Activated CD4-positive, alpha-beta T cell treated with anti-CD3 and anti-CD28 coated beads for 36 hours (primary cell): ENCODE measurements at places on chromosomes 7 and 10.

GRCh38 chr10:90885176-90885575 is 13.4 kb downstream of the RPP30 start:
- DNase-seq, result no peak

GRCh38 chr10:13779748-13780147 is 193.0 kb downstream of the PRPF18 start:
- DNase-seq, result no peak

DNA sequence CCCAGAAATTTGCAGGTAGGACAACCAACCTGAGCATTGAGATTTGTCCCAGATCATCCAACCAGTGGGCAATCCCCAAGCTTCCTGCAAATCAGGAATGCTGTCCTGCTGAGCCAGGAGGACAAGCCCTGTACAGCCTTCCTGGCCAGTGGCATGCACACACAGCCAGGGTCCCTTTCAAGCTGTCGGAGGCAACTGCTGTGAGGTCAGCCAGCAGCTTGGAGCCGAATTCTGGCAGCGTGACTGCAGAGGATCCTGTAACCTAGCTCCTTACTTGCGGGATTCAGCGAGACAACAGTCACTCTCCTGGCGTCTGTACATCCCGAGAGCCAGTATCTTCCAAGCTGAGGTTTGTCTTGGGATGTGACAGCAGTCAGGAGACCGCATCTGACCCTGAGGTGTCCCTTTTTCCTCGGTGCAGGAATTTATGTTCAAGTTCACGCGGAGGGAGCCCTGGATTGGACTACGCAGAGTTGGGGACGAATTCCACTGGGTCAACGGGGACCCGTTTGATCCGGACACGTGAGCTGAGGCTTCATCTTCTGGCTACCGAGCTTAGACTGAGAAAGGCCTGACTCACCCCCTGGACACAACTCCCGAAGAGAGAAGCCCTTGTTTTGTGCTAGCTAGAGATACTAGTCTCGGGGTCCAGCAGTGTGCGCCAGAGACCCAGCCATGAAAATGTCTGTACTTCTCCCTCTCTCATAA is 18.3 kb downstream of the CLEC2L start:
- no peak for DNase-seq

DNA sequence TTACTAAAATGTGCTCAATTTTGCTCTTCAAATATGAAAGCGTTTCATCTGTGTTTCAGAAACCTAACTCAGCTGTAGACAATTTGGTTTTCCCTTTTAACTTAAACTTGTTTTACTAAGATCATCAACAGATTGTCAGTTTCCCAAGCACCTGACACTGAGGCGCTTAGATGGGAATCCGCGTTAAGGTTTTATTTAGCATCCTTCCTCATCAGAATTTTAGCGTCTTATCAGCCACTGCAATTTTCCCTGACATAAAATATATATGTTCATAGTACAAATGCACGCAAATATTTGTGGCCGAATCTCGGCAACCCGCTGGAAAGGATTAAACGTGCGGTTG is 1.2 kb downstream of the SGCE start:
- no peak for DNase-seq

- DNase-seq, result no peak
Observed at GRCh38 chr10:53135213-53135896, 362.8 kb upstream of the MBL2 start.

GRCh38 chr10:29949411-29950011 is 109.9 kb downstream of the JCAD start:
- DNase-seq, result no peak

- no peak for DNase-seq
Observed at GRCh38 chr7:23907012-23907411, 197.0 kb downstream of the STK31 start.

DNA sequence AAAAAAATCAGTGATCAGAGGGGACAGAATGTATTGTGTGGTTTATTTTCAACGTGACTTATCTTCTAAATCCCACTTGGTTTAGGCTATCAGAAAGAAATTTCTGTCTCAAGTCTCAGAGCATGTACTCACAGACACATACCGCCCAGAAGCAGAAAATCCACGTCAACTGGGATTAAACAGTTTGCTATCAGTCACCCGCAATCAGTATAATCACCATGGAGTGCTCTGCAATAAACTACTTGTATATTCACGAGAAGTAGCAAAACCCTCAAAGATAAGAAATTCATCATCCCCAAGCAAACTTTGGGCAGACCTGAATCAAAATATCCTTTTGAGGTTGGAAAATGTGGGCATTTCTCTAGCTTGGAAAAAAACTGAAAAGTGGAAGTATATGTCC is 259.1 kb downstream of the FGFR2 start:
- no peak for DNase-seq

DNA sequence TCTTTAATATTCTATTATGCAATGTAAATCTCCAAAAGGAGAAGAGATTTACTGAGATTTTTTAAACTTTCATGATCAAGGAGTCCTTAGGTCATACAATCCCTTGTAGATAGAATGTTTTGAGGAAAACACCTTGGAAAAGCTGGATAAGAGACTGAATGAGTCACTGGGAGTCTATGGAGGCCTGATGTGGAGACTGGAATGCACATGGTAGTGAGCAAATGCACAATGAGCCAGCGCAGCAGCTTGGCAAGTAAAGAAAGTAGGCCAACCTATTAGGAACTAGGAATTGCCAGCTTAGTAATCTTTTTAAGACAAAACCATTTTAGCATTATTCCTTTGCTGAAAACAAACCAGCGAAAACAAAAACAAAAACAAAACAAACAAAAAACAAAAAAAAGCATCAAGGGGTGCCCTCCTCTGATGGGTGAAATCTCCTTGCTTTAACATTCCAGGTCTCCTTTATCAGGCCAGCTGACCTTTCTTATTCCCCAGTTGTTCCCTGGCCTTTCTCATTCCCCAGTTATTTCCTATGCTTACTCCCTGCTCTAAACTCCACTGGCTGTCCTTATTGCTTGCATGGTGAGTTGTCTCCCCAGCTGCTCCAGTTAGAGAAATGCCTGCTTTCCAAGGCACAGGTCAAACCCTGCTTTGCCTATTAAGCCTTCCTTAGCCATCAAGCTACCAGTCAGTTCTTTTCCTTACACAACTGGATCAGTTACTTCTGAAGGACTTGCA is 135.8 kb downstream of the PLCE1 start:
- DNase-seq, result no peak

GRCh38 chr10:34475274-34475646 is 339.8 kb downstream of the PARD3 start:
- no peak for DNase-seq

GRCh38 chr10:18625886-18626285 is 25.5 kb downstream of the NSUN6 start:
- DNase-seq, result no peak

DNA sequence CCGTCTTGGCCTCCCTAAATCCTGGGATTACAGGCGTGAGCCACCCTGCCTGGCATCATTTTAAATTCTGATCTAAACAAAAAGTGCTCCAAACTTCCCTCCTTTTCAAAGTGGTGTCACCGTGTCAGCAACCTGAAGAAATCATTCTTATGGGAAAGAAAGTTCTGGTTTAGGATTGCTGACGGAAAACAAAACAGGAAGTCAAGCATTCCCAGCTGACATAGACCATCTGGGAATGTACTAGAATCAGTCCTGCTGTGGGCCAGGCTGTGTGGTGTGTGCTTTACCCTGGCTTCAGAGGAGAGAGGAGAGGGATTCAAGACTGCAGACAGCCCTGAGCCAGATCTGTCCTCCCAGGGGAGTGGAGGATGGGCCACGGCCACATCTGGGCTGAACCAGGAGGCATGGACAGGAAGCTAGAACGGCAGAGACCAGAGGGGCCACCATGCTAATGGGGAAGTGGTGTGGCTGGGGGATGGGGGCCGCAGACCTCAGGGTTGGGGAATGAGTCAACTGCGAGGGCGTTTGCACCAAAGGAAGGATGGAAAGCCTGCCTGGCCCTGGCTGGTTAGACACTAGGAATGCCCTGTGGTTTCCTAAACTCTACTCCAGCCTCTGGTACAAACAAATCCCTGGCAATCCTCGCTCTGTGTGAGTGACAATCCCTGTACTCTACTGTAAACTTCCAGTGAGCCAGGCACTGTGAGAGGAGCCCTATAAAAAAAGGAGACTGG is 16.7 kb upstream of the CLIP2 start:
- peak; percentile 39 for DNase-seq

DNA sequence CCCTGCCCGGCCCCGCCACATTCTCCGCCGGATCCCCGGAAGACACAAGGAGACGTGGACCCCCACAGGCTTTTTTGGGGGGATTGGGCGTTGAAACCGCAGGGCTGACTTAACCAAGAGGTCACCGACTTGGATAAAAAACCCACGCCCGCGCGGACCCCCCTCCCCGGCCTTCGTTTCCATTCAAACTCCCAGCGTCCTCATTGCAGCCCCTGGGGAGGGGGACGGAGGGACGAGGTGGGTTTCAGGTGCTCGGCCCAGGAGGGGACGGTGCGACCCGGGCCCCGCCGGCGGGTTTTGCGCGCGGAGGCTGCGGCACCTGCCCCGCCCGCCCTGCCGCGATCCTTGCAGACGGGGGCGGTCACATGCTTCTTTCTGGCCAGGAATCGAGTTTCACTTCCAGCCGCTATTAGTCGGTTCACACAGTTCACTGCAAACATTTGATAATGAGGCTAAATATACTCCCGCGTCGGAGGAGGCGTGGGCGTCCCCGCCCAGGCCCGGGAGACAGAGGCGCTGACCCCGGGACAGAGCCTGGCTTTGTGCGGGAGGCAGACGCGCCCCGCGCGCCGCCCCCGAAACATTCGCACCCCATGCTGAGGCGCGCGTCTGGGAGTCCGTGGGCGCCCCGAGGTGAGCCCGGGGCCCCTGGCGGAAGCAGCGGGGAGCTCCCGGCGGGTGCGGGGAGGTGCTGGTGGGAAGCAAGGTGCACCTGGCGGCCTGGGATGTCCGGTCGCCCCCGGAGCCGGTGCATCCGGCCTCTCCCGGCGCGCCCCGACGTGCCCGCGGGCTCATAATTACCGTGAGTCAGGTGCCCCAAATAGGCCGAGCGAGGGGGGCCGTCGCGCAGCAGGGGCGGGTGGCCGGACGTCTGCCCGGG is 2.7 kb upstream of the PDGFA start:
- peak; percentile 51 for DNase-seq

DNA sequence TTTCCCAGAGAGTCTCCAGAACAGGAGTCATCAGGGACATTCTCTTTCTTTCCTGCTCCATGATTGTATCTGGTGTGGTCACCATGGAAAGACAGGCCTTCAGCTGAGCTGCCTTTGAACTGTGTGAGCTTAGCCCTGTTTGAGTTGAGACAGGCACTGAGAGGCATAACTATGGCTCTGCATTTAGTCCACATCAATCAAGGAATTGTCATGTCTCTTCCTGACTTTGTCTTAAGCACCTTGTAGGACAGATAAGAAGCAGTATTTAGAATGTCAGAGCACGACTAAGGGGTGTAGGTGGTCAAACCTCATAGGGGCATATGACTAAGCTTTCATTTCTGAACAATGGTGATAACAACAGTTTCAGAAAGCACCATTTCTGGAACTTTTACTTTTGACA is 53.5 kb downstream of the EPDR1 start:
- no peak for DNase-seq

GRCh38 chr10:90051474-90051873 is 350.1 kb downstream of the KIF20B start:
- DNase-seq, result no peak

GRCh38 chr7:88401009-88401623 is 94.4 kb upstream of the STEAP4 start:
- DNase-seq, result peak; percentile 8

GRCh38 chr10:4136121-4136520 is 351.1 kb upstream of the KLF6 start:
- no peak for DNase-seq

- peak; percentile 61 for DNase-seq
Observed at GRCh38 chr10:70132098-70133029, at the start of gene AIFM2. AIFM2 (minus strand) TSS chr10:70132825; CDS start chr10:70124084, 8,741 bp downstream.

DNA sequence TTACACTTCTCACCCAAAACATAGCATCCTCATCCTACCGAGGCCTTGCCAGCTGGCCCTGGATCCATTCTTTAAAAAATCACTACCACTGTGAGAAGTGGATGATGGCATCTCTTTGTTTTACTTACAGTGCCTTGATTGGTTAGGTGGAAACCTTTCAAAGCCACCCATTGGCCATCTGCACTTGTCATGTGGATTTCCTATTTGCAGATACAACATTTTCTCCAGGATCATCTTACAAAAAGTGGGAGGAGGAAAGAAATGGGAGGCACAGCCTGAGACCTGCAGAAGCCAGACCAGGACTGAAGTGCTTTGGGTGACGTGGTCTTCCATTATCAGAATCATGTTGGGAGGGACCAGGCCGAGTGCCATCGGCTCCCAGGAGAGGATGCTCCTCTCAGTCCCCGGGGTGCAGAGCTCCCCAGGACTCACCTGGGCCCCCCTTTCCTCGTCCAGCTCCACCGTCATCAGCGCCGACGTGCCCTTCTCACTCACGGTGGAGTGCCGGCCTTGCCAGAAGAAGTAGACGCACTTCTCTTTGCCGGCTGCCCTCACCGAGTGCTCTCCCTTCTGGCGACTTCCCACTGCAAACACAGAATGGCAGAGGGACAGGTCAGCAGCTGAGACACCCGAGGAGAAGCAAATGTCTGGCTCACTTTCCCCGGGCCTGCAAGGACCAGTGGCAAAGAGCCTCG is 161.2 kb downstream of the SVIL start:
- no peak for DNase-seq

GRCh38 chr7:91824201-91824600 is 56.3 kb downstream of the MTERF1 start:
- DNase-seq, result no peak

- DNase-seq, result no peak
Observed at GRCh38 chr7:12158334-12159060, 52.6 kb upstream of the TMEM106B start.

GRCh38 chr10:31757831-31758230 is 170.8 kb downstream of the ARHGAP12 start:
- DNase-seq, result no peak

DNA sequence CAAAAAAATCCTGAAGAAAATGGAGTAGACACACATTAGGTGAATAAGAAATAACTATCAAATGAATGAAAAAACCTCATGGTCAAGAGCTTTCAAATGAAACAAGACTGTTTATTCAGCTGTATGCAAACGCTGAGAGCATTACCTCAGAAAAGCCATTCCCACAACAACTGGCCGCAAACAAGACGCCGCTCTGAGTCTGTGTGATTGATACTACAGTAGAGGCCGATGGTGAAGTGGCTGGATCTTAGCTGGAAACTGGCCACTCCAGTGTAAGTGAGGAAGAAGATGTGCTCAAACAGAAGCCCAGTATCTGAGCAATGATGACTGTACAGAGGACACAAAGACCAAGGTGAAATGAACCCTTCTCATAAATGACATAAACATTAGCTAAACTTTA is 252.4 kb upstream of the GHITM start:
- no peak for DNase-seq
